ENCODE measurements at places on chromosomes 13 and 19.

DNA sequence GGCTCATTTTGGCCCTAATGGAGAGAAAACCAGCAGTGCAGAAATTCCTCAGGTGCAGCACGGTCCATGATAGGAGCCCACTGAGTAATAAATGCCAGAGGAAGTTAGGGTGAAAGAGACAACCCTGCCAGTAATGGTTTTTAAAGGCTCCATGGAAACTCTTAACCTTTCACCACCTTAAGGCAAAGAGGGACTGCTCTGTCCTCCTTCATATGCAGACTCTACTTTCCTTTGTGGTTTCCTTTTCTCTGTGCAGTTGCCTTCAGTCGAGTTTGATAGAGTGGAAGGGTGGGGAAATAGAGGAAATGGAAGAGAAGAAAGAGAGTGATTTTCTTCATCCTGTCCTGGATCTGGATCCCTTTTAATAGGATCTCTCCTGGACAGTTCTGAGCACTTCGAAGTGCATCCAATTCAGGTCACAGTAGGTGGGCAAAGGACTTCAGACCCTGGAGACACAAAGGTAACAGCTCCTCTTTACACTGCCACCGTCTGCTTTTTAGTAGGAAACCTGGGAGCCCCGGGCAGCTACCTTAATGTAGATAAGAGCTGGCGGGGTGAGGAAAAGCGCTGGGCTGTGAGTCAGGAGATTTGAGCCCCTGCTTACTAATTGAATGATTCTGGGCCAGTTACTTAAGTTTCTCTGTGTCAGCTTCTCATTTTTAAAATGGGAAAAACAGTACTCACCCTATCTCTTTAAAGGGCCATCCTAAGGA lies 294.8 kb downstream of the KCNRG start:
- no peak for DNase-seq

DNA sequence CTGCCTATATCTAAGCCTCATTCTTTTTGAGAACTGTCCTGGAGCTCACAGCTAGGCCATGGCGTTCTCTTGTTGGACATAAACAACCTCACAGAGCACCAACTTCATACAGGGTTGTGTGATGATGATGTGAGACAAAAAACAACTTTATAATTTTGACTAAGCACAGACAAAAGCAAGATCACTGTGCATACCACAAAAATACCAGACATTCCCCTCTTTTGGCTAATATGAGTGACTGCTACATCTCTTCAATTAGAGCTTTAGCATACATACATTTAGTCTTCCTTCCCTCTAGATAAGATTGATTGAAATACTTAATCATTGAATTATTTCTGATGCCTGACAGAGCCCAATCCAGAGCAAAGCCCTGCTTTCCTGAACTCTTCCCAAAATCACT lies 8.3 kb downstream of the MAB21L1 start:
- no peak for DNase-seq

DNA sequence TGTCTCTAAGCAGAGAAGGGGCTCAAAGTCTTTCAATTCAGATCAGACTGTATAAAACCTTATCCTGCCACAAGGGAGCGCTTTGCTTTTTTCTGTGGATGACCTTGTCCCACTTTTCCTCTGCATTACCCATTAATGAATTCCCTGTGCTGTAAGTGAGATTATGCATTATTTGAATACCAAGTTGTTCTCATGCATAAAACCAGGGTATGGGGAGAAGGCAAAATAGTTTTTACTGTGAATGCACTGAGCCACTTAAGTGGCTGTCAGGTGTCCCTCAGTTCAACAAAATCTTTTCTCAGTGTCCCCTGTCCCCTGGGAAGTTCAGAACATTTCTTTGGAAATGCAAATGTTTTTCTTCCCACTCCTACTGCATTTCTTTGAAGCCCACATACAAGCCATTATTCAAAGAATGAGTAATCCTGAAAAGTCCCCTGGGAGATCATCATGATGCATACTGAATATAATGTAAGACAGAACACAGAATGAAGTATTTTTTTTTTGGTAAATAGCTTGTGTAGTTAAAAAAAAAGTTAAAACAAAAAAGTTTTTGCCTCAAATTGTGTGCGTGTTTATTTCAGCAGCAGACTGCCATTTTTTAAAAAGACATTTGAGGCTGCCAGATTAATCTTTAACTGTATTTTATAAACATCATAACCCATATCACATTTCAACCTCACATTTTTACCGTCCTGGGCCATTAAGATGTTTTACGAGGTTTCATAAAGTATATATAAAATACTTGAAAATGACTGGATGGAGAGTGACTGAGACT lies 506.7 kb upstream of the PCDH9 start:
- DNase-seq: no peak

- peak; percentile 84 for DNase-seq
These were observed 3.0 kb upstream of the ZFP36 start for GRCh38 chr19:39403331-39404312.

- DNase-seq: no peak
These were observed 104.1 kb downstream of the ENOX1 start for GRCh38 chr13:43682701-43683100.

- DNase-seq: no peak
These were observed 40.5 kb downstream of the KLF12 start for GRCh38 chr13:74093691-74094090.

GRCh38 chr19:35474104-35474503 lies 16.2 kb downstream of the KRTDAP start:
- no peak for DNase-seq

- DNase-seq: no peak
These were observed 816 bp upstream of the TBXA2R start for GRCh38 chr19:3607303-3608078.

DNA sequence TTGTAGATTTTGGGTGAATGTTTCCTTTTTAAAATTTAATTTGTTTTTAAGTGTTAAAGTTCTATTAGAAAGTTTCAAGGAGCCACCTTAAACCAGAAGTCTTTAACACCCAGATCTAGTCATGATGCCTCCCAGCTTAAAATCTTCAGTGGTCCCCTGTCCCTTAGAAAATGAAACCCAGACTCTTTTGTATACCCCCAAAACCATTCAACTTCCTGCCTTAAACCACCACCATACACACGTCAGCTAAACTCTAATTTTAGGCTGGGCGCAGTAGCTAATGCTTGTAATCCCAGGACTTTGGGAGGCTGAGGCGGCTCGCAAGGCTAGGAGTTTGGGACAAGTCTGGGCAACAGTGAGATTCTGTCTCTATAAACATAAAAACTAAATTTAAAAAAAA lies 37.9 kb downstream of the N4BP2L1 start:
- no peak for DNase-seq

DNA sequence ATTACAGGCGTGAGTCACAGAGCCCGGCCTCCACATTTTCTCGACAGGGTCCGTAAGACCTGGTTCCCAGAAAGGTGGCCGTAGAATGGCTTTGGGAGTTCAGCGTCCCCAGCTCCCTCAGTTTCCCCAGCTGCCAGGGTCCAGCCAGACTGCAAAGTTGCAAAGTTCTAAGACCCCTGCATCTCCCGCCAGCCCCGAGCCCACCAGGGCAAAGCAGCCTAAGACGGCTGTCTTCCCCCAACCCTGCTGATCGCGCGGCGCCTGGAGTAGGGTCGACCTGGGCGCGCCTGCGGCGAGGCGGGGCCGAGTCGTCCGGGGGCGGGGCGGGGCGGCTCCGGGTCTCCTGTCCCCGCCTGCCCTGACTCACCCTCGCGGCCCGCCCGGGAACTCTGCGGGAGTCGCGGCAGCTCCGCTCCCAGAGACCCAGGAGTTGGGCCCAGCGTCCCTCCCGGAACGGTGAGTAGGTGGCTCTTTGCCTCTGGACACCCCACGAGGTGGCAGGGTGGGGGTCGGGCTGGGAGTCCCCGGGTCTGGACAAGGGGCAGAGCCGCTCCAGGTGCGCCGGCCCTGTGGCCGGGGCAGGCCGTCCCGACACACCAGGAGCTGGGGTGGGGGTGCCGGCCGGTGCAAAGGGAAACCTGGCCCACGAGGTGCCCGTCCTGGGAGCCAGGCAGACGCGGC lies at the start of gene LRRC8E:
Gene LRRC8E (plus strand): TSS at position 366 of the 681 bp plus-strand sequence. CDS start 7,094 bp downstream, outside the sequence.
- no peak for DNase-seq
